ENCODE measurements at places on chromosomes 6 and 20.

DNA sequence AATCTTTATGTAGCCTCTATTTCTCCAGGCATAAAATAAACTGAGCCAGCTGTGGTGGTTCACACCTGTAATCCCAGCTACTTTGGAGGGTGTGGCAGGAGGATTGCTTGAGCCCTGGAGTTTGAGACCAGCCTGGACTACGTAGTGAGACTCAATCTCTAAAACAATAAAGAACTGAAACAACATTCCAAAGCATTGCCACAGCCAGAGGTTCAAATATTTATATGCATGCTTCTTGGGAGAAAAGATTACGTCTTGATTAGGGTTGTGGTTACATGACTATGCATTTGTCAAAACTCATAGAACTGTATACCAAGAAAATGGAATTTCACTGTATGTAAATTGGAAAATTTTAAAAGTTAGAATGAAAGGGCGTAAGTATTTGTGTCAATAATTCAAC, 27.7 kb upstream of the PAX1 start:
- H3K4me3 ChIP-seq = no peak overlapping the region
- no peaks in the 10 kb centered on the region for H3K36me3 ChIP-seq
- no peak overlapping the region for H3K27ac ChIP-seq
- no peak for DNase-seq
- H3K27me3 ChIP-seq = no peaks in the 10 kb centered on the region

DNA sequence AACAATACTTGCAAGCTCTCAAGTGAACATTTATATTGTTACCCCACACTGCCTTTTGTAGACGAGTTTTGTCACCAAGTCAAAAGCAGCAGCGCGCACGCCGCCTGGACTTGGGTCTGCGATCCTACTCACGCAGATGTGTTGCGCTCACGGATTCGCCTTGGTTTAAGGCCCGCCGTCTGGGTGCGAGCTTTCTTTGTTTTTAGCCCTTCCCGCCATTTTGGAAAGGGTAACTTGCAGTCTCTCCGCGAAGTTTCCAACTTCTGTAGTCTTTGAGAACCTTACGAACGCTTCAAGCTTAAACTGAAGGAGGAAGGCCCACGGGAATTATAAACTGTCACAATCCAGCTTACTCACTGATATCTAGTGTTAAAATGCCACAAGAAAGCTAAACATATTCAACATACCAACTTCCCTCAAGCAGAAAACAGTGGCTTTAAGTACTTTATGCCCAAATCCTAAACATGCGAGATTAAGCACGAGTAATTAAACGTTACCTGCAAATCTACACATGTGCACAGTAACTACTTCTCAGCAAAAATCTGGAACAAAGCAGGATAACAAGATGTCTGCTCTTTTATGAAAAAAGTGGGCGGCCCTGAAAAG, 80.4 kb upstream of the BTN3A2 start:
- no peaks in the 10 kb centered on the region for H3K27me3 ChIP-seq
- H3K27ac ChIP-seq = peak overlapping the region; percentile 100
- H3K36me3 ChIP-seq = no peaks in the 10 kb centered on the region
- no peaks in the 10 kb centered on the region for H3K4me1 ChIP-seq
- peak; percentile 77 for DNase-seq
- peak overlapping the region; percentile 89 for H3K4me3 ChIP-seq

- peak overlapping the region; percentile 54 for H3K27ac ChIP-seq
- no peaks in the 10 kb centered on the region for H3K36me3 ChIP-seq
- no peaks in the 10 kb centered on the region for H3K27me3 ChIP-seq
- peak overlapping the region; percentile 87 for H3K4me3 ChIP-seq
- no peak for DNase-seq
- peaks cover 36% of the 10 kb centered on the region for H3K4me1 ChIP-seq
Observed at GRCh38 chr6:31661262-31662123, 915 bp upstream of the C6orf47 start.

DNA sequence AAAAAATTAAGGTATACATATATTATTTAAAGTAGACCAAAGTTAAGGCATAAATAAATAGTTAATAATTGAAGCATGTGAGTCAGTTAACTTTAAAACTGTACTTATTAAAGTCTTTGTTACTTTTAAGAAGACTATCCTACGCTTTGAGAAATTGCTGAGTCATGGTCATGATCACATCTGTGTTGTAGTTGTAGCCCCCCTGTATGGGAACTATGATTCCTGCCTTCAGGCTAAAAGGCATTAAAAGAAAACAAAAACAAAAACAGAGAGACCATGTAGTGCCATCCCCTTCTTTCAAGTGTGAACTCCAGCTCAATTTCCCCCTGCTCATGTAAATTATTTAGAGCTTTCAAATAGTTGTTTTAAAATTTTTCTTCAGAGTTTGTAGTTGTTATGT, 123.4 kb downstream of the FLRT3 start:
- H3K27ac ChIP-seq = no peak overlapping the region
- no peaks in the 10 kb centered on the region for H3K36me3 ChIP-seq
- no peak for DNase-seq
- H3K4me1 ChIP-seq = no peaks in the 10 kb centered on the region
